ENCODE measurements at places on chromosomes 2 and 18.

- no peak for DNase-seq
These were observed 668.1 kb downstream of the EPHA4 start for GRCh38 chr2:220904015-220904414.

- no peak for DNase-seq
These were observed 8.1 kb upstream of the BOLA3 start for GRCh38 chr2:74155830-74156229.

GRCh38 chr18:31740180-31740579, 20.5 kb downstream of the SLC25A52 start:
- no peak for DNase-seq

DNA sequence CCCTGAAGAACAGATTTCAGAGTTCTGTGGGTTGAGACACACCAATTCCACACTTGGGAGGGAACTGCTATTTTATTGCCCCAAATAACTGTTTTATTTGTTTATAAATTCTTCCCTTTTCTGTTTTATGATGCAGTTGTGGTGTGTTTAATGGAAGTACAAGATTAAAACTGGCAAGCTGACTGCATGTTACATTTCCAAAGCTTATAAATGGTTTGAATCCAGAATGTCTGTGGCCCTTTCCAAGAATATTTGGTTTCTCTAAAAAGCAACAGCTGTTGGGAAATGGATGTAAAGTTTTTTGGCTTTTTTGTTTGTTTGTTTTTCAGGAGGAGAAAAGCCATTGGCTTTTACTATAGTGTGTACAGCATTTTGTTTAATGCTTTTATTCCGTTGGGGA, 234.5 kb downstream of the MTX2 start:
- DNase-seq, result no peak

- no peak for DNase-seq
These were observed 30.4 kb downstream of the EPAS1 start for GRCh38 chr2:46327627-46328026.

GRCh38 chr2:17470855-17471641, 47.2 kb downstream of the RAD51AP2 start:
- DNase-seq, result no peak

- DNase-seq, result no peak
These were observed 24.8 kb downstream of the NOP58 start for GRCh38 chr2:202290316-202290715.

GRCh38 chr2:186575302-186575701, 14.6 kb upstream of the ITGAV start:
- DNase-seq, result peak; percentile 86

- DNase-seq, result no peak
These were observed 226.1 kb upstream of the TRIB2 start for GRCh38 chr2:12490641-12491040.

DNA sequence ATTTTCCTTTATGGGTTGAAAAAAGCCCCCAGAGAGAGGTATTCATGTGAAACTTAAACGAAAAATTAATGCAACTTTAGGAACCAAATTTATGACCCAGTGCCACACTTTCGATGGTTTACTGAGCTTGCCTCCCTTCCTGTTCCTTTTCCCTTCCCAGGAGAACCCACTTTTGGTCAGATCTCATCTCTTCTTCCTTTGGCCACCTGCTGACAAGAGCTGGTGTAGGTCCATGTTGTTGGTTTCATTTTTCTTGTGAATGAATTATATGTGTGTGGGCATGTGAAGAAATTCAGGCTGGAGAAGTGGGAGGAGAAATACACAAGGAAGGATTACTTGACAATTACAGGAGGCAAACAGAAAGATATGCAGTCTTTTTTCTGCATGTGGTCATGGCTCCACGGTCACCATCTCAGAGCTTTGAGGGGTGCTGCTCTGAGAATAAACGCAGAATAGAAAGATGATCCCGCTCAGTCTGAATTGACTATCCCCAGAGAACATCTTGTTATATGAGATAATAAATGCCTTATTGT, 111.3 kb upstream of the TCF4 start:
- no peak for DNase-seq

DNA sequence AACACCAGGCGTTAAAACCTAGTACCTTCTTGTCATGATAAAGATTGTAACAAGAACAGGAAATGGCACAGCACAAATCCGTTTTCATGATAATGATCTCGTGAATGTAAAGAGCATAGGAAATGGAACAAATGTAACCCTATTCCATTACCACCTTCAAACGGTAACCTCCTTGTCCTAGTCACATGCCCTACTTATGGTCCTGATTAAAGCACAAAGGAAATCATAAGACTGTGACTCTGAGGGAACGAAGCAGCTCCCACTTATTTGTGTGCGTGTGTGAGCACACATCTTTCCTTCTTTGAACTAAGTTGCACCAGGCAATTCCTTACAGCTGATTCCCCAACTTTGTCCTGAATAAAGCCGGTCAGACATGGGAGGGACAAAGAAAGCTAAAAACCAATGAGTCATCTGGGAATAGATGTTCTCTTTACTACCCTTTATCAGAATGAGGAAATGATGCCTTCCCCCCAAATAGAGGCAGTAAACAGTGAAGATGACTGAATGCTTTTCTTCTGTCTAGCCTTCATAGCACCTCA, 192.6 kb downstream of the IKZF2 start:
- DNase-seq, result no peak

DNA sequence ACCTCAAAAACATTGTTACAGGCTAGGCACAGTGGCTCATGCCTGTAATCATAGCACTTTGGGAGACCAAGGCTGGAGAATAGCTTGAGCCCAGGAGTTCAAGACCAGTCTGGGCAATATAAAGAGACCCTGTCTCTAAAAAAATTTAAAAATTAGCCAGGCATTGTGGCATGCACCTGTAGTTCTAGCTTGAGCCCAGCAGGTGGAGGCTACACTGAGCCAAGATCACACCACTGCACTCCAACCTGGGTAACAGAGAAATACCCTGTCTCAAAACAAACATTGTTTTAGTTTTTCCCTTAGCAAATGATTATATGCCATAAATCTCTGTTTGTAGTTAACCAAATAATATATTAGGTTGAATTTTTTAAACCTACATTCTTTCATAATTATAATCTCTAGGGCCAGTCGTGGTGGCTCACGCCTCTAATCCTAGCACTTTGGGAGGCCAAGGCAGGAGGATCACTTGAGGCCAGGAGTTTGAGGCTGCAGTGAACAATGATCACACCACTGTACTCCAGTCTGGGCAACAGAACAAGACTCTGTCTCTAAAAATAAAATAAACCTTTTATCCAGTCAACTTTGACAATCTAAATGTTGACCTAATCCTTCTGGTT, 13.3 kb upstream of the CYP20A1 start:
- DNase-seq, result no peak

GRCh38 chr18:44518666-44519065, 162.0 kb upstream of the SETBP1 start:
- DNase-seq, result no peak

- no peak for DNase-seq
These were observed 94.2 kb upstream of the LHCGR start for GRCh38 chr2:48849770-48850169.

- DNase-seq, result no peak
These were observed 16.3 kb downstream of the RDH14 start for GRCh38 chr2:18544171-18544570.

GRCh38 chr2:219269362-219270054, 9.7 kb upstream of the DNAJB2 start:
- no peak for DNase-seq

DNA sequence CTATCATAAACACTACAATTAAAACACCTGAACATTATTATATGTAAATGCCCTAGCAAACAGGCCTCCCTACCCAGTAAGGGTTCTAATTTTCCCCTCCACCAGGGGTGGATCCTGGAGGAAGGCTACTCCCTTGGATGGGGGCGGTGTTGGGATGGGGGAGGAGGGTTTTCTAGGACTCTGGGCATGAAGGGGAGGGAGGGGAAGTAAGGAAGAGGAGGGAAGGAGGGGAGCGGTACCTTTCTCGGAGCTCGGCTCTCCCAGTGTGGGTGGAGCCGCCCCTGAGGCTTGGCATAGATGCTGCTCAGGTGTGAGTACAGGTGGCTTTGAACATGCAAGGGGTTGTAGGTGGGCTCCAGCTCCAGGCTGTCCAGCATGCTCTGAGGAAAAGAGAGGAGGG, 5.4 kb downstream of the DOK1 start:
- DNase-seq, result no peak

DNA sequence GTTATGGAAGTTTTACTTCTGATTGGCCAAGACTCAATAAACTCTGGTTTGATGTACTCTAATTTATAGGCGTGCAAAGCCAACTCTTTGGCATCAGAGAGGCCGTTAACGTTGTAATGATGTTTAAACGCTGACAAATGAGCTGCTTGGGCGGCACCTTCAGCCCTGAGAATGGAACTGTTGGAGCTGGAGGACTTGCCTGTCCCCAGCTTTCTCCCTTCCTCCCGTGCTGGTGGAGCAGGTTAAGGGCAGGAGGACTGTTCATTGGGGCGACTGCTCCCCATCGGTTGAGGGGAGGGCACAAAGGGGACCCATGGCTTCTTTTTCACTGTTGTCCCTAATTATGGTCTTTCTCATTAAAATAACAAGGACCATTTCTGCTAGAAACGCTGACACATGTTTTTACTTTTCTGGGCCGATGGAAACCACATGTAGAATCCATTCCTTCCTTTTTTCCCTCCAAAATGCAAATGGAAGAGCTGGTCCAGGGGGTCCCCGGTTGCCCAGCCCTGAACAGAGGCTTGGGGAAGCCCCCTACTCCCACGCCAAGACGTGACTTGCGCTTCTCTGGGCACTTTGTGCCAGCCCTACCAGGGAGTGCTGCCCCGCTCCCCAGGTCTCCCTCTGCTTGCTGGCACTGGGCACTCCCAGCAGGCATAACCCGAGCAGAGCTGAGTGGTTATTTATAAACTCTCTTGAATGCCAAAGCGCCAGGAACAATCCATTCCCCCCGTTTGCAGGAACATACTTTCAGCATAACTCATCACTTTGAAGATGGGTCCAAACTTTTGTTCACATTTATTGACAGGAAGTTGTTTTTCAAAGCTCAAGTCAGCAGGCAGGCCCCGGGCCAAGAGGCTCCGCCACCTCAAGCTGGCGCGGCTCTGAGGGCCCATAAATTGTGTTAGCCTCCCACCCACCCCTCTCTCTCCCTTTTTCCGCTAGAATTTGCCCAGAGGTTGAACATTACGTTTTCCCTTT, 170.1 kb downstream of the ASB1 start:
- DNase-seq, result peak; percentile 96

- no peak for DNase-seq
These were observed 60.6 kb downstream of the ACKR3 start for GRCh38 chr2:236629961-236630872.

GRCh38 chr2:207974216-207974605, 51.1 kb downstream of the PLEKHM3 start:
- DNase-seq, result no peak

- no peak for DNase-seq
These were observed 223.3 kb downstream of the RIT2 start for GRCh38 chr18:42892181-42892580.

DNA sequence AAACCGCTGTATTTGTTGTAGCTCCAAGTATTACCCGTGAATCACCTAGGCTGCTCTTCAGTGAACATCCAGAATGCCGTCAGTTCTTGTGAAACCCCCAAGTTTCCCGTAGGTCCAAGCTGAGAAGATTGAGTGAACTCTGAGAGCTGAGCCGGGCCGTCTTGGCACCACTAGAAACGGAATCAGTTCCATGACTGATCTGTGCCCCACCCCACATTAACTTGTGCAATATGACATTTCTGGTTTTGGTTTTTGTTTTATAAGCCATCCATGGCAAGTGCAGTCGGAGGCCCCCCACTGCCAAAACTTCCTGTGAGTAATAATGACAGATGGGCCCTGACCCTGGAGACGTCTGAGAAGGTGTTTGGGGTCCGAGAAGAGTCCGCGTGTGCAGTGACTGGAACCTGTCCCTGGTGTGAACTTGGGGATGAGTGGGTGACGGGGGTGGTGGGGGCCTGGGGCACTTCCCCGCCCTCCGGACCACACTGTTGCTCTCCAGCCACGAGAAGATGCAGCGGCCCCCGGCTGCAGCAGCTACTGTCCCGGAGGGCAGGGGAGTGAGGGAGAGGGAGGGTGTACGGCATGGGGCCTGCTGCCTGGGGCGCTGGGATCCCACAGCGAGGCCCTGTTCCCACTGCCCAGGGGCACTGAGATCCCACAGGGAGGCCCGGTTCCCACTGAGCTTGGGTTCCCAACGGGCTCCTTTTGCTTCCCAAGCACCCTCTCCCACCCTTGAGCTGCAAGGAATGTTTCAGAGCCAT, 26.5 kb downstream of the NFATC1 start:
- DNase-seq, result no peak

GRCh38 chr2:38960609-38961320, 71.1 kb downstream of the ARHGEF33 start:
- DNase-seq, result no peak

- no peak for DNase-seq
These were observed 72.4 kb upstream of the SLC66A3 start for GRCh38 chr2:11082880-11083279.

GRCh38 chr2:37529830-37530415, 141.5 kb downstream of the CDC42EP3 start:
- no peak for DNase-seq

DNA sequence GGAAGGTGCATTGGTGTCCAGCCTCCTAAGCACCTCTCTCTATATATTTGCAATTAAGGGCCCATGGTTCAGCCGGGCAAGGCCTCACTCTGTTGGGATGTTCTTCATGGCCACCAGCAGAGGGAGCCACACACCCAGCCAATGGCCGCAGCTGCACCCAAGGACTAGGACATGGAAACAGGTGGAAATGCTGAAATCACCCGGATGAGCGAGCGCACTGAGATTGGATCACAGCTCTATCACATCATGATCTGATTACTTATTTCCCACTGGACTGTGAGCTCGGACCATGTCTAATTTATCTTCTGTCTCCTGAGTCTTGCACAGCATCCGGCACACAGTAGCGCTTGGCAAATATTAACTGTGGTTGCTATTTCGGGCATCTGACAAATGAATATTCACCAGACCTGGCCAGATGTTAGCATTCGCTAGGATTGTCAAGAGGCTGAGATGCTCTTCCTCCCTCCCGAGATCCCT, 31.2 kb downstream of the KIF3C start:
- peak; percentile 87 for DNase-seq

- DNase-seq, result no peak
These were observed 491.8 kb downstream of the TXNL1 start for GRCh38 chr18:56146565-56146964.

- DNase-seq, result no peak
These were observed 77.1 kb downstream of the HS1BP3 start for GRCh38 chr2:20573620-20574422.

- DNase-seq, result no peak
These were observed 26.2 kb upstream of the PID1 start for GRCh38 chr2:229297247-229297646.
